ENCODE measurements at places on chromosomes 2 and 18.

- no peak for DNase-seq
These were observed 5.0 kb downstream of the BIN1 start for GRCh38 chr2:127101756-127102477.

- no peak for DNase-seq
These were observed 36.7 kb downstream of the TTC39C start for GRCh38 chr18:24051031-24051947.

DNA sequence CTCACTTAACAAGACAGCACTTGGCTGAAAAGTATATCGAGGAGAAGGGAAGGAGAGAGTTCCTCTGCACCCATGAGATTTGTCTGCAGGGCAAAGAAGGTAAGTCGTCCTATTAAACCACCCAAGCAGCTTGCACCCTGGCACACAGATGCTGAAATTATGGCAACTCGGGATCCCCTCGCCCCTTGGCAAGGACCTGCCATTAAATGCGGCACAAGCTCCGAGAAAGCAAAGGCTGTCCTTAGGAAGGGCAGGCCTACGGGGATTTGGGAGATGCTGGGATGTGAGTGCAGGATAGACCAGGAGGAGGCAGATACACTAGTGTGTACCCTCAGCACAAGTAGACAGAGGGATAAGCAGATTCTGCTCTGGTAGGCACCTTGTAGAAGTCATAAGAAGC is 191.5 kb downstream of the ALK start:
- no peak for DNase-seq

GRCh38 chr18:64258111-64258650 is 109.3 kb upstream of the LINC00305 start:
- DNase-seq = no peak

- no peak for DNase-seq
These were observed 18.7 kb upstream of the IHH start for GRCh38 chr2:219079417-219079816.

GRCh38 chr2:227890495-227891079 is 19.2 kb downstream of the DAW1 start:
- DNase-seq = peak; percentile 69

DNA sequence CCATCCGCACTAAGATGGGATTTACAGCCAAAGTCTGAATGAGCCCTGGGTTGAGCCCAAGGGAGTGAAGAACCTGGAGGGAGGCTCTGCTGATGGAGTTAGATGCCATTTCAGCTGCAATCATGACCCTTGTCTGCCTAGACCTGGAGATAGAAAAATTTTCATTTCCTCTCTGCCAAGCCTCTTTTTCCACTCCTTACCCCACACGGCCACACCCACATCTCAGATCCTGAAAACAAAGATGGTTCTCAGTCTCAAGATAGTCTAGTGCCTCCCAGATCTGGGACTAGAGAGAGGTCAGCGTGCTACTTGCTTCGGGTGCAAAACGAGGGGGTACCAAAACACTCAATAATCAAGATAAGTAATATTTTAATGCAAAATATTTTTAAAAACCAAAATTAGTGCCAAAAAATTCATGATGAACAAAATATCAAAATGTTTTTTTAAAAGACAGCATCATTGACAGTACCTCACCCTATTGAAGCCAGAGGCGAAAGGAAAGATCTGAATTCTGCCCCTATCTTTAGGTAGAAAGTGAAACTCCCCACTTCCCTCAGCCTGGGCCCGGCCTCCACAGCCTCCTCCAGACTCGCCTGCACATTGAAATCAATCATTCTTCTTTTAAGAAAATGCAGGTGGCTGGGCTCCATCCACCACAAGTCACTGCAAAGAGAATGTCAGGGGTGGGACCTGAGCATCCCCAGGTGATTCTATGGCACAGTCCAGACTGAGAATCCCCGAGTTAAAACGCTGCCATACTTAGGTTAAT is 57.8 kb upstream of the GPR45 start:
- DNase-seq = no peak

DNA sequence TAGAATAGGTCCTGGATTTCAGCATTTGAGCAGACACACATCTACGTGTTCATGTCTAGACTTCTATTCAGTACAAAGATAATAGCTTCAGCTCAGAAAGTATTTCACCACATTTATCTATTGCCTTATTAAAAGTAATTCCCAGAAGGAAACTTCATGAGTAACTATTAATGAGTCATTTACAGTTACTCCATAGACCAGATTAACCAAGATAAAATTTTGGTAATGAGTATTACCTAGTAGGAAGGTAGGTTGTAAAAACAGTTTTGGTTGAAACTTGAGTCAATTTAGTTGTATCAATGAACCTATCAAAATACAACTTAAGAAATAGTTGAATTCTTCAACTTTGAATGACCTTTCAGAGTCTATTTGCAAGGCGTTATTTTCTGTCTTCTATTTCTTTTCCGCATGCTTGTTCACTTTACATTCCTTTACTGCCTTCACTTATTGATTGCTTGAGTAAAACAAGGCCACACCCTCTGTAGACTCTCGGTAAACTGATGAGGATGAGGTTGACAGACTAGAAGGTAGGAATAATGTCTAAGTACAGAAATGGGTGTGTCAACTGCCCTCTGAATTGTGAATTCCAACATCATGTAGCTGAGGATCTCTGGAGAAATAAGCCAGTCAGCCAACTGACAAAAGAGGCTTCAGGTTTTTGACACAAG is 1165.6 kb upstream of the ZEB2 start:
- DNase-seq = no peak

DNA sequence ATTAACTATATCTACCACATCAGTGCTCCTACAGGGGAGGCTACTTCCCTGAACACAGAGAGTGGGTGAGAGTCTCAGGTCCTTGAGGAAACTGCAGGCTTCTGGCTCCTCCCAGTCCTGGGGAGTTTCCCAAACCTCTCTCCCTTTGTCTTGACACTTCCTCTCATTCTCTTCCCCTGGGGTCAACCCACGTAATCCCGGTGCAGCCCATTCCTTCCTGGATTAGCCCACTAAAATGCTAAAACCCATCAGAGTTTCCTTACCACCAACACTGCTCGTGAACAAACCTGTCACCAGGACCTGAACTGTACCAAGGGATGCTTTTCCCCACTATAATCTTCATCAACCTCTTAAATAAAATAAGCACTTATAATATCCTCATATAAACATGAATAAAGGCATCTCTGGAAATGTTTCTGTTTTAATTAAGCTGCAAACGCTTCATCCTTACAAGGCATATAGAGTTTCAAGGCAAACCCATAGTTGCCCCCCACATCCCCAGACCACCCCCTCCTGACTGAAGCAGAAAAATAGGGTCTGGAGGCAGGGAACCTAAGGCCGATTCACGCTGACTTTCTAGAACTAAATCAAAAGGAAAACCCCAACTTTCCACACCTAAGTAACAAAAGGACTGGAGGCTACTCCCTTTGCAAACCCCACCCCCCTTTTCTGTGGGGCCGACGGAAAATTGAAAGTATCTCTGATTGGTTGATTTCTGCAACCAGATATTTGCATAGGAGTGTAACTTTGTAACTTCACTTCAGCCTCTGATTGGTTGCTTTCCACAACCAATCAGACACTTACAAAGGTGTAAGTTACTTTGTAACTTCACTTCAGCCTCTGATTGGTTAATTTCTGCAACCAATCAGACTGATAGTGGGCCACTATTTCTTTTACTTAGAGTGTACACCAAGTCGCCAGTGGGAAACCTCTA is 19.0 kb downstream of the TMSB10 start:
- peak; percentile 44 for DNase-seq

DNA sequence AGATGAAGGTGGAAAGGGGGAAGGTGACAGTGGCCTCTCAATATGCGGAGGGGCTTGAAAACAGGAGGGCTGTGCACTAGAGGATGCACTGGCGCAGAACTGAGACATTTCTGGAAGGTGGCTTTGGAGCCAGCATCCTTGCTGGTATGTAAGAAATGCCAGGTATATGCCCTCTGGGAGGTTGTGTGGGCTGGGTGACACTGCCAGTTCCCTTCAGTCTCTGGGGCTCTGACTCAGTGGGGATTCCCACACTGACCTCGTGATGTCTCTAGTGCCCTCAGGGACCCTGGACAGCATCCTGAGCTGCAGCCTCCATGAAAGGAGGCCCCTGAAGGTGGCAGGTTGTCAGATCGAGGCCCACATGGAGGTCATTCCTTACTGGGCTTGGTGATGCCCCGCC is 74.0 kb downstream of the AGAP1 start:
- DNase-seq = no peak

- DNase-seq = no peak
These were observed 4.1 kb upstream of the SERPINB8 start for GRCh38 chr18:63965716-63966330.

DNA sequence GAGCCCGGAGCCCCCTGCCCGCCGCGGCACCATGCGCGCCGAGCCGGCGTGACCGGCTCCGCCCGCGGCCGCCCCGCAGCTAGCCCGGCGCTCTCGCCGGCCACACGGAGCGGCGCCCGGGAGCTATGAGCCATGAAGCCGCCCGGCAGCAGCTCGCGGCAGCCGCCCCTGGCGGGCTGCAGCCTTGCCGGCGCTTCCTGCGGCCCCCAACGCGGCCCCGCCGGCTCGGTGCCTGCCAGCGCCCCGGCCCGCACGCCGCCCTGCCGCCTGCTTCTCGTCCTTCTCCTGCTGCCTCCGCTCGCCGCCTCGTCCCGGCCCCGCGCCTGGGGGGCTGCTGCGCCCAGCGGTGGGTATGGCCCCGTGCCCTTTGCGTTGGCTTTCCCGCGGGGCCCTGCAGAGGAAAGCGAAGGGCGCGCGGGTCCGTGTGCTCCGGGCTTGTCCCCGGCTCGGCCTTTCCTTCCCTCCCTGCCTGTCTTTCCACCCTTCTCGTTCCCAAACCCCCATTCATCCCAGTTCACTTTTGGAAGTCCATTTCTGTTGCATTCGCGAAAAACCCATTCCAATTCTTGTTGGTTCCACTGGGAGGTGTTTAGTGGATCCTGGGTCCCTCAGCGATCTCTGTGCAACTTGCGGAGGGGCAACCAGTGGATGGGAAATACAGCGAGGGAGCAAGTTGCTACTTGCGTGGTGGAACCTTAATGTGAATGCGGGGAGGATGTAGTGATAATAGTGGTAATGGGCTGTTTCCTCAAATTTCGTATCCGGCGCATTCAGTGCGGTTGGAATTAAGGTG is 599 bp downstream of the ADAM23 start:
- DNase-seq = peak; percentile 86

- no peak for DNase-seq
These were observed 50.6 kb upstream of the MAPRE2 start for GRCh38 chr18:34990597-34990996.

DNA sequence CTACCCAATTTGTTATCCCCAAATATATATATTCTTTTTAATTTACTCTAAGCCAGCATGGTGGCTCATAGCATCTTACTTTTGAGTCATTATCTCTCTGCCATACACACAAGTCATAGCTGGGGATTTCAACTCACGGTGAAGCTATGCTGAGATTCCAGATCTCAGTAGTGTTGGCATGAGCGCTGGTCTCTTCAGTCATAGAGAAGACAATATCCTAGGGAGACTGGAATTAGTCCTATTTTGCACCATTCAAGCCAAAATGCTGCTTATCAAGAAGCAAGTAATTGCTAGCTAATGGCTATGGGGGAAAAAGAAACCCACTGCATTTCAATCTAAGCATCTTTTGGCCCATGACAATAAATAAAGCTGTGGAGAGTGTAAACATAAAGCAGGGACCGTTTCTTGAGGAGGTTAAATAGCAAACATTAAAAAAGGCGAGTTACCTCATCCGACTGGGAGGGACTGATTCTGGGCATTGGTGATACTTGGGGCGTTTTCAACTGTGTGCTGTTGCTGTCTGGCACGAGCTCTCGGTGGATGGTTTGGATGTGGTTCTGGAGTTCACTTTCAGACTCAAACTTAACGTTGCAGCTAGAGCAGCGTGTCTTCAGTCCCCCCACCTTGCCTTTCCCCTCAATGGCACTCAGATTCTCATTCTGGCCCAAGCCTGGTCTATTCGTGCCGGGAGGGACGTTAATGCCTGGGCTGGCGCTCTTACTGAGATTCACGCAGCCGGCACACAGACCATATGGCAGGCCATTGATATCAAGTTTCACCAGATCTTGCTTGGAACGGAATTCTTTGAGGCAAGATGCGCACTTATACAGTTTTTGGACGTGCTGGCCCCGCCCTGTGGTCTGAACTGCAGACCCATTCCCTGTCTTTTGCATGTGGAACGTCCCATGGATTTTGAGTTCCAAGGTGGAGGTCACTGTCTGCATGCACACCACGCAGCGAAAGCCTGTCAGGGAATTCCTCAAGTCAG is 127.8 kb downstream of the ZNF521 start:
- DNase-seq = no peak

DNA sequence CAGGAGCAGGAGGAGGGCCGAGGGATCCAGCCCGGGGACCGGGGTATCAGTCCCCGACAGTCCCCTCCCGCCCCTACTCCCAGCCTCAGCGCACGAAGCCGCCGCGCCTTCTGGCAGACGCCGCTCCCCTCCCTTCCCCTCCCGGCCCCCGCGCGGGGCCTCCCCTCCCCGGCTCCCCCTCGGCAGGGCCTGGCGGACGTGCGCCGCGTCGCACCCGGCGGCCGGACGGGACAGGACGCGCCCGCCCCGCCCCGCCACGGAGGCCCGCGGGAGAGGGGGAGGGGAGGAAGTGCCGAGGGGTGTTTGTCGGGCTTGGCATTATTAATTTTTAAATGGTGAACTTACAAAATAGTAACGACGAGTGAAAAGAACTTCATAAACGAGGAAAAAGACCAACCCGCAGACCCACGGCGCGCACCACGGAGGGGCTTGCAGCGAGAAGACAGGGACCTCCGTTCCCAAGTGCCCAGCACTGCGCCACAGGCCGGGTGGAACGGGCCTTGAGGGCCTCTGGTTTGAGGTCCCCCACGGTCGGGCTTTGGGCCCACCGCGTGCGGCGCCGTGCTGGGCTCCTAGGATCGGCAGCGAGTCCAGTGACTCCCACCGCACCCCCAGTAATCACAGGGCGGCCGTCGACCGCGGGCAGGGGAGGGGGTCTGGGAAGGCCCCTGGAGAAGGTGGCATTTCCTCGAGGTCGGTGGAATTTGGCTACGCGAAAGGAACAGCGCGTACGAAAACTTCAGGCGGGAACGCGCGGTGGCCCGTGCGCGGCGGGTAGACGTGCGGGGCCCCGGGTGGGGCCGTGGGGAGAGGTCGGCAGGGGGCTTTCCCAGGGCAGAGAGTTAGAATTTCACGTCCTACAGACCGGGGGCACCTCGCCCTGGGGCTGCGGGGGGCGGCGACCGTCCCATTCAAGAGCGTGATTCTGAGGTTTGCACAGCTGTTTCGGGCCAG is 954 bp upstream of the CTDSP1 start:
- DNase-seq = peak; percentile 82

DNA sequence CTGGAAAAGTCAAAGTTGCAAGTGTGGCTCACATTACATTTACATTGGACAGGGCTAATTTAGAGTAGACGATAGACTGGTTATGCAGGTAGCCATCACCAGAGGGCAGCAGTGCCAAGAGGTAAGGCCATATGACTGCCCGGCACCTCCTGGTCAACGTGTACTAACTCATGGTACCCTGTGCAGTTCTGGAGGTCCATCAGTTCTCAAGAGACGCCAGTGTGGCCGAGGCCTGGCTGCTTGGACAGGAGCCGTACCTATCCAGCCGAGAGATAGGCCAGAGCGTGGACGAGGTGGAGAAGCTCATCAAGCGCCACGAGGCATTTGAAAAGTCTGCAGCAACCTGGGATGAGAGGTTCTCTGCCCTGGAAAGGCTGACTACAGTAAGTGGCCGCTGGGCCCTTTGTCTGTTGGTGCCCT is 65.8 kb upstream of the EML6 start:
- peak; percentile 69 for DNase-seq

- peak; percentile 12 for DNase-seq
These were observed 179.6 kb downstream of the SATB2 start for GRCh38 chr2:199278099-199278498.

Measured in neural progenitor cell (in vitro differentiated cells).